Activated T-helper 9 cell treated with anti-CD3 and anti-CD28 coated beads, Interleukin-2, amount 50 U/mL, for 16 hours (primary cell): ENCODE measurements at places on chromosomes 12 and 14.

GRCh38 chr14:77187649-77188012 lies 6.0 kb downstream of the TMEM63C start:
- no peak for DNase-seq

DNA sequence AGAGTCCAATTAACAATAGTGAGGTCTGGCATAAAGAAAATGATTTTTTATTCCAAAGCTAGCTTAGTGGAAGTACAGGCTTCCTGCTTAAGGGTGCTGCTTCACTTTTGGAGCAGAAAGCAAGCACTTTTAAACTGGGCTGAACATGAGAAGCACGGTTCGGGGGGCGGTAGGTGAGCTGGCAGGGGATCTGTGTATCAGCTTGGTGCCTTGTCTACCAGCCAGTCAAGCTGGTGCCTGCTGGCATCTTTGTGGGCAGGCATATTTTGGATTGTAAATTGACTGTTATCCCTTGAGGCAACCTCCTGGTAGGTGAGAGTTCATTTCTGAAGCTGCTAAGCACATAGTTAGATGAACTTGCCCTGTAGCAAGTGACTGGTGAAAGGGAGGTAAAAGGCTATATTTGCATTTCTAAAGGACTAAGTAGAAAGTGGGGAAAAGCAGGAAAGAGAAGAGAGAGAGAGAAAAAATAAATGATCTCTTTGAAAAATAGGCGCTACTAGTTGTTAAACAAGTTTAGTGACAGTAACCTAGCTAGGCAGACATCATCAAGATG lies 121.1 kb upstream of the SYT10 start:
- DNase-seq: no peak

DNA sequence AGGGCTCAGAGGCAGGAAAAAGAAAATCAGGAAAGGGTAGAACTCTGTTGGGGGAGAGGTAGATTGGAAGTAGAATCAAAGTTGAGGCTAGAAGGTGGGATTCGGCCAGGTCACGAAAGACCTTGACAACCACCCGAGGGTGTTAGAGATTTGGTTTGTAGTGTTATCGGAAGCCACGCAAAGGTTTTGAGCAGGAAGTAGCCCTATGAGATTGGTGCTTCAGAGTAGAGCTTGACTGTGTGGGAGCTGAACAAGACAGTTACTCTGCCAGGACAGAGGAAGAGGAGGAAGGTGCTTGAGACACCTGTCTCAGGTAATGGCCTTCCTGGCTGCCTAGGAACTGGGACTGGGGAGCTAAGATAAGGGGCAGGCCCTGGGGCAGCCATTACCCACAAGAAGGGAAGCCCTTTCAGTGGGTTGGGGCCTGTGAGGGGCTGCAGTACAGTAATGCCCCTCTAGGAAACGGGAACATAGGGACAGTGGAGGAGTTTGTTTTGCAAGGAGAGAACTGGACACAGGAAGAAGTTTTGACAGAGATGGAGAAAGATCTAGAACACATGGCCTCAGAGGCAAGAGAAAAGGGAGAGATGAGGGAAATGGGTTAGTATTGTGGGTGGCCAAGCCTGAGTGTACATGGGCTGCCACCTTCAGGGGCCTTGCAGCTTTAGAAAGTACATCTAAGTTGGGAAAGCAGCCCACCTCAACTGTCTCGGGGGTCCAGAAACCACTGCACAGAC lies 73.5 kb downstream of the RIN3 start:
- no peak for DNase-seq

- no peak for DNase-seq
Observed at GRCh38 chr14:52472728-52473127, 79.6 kb downstream of the TXNDC16 start.

DNA sequence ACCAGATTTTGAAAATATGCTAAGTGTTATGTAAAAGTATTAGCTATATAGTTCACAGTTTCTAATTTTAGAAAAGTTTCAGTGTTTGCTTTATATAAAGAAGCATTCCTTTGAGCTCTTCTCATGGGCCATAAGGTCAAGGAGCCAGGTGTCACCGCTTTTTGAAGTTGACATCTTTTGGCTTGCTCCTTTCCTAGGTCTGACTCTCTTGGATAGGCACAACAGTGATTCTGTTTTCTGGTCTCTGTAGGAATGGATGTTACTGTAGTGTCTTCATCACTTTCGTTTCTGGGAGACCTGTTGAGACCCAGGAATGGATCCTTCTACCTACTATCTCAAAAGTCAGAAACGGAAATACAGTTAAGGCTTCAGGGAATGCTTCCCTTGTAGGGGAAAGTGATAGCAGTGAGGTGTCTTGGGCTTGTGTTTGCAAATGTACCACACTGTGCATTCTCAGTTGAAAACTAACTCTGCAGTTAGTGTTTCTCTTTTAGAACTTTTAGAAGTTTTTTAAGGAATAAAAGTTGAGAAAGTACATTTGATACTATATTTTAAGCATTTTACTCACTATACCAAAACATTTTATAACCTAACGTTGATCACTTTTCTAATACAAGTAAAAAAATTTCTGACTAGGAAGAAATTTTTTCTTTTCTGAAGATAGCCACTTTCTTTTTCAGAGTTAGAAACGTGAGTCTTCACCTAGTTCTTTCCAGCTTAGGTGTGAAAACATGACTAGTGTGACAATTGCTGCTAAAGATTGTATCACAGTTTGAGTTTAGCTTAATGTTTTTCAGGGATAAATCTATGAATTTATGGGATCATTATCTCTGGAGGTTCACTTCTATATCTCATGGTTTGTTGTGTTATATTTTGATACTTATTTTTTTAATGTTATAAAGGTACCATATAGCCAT lies 20.8 kb downstream of the VRK1 start:
- no peak for DNase-seq

DNA sequence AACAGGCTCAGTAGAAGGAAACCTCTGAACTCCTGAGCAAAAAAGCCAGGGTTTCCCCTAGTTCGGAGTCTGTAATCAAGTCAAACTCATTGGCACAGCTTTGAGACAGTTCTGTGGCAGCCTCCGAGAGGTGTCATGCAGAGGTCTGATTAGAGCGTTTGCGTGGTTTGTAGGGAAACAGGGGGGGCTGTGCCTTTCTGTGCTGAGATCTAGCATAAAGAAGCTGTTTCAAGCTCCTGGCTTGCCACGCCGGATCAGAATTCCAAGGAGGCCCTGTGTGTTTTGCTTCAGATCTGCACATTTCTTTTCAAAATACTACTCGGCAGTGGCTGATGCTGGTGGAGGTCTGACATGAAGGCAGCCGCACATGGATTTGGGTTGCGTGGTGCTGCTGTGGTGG lies 1.7 kb downstream of the CABP1 start:
- no peak for DNase-seq

DNA sequence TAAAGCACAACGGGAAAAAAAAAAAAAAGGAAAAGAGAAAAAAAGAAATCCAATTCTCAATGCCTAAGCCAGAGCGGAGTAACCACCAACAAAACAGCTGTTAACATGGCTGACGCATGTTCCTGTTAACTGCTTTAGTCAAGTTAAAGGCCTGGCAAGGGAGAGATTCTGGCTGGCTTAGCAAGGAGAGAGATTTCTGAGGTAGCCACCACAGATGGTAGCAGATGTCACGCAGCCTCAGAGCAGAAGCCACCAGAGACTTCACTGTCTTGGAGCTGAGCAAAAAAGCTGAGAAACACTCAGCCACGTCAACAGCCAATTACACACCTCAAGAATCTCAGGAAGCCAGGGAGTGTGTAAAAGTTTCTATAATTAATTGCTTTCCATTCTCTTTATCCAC lies 87.1 kb downstream of the TMCC3 start:
- no peak for DNase-seq

DNA sequence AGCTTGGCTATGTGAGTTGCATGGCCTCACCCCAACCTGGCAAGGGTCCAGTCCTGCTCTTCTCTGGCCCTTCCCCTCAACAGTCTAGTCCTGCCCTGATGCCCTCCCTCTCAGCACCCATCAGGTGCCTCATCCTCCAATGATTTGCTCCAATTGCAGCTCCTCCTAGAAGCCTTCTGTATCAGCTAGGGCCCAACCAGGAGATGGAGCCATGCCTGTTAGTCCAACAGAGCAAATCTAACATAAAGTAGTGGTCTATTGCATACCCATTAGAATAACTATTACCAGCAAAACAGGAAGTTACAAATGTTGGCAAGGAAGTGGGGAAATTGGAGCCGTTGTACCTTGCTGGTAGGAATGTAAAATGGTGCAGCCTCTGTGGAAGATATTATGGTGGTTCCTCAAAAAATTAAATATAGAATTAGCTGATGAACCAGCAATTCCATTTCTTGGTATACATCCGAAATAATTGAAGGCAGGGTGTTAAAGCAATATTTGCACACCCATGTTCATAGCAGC lies 163.5 kb downstream of the VRK1 start:
- DNase-seq: no peak

DNA sequence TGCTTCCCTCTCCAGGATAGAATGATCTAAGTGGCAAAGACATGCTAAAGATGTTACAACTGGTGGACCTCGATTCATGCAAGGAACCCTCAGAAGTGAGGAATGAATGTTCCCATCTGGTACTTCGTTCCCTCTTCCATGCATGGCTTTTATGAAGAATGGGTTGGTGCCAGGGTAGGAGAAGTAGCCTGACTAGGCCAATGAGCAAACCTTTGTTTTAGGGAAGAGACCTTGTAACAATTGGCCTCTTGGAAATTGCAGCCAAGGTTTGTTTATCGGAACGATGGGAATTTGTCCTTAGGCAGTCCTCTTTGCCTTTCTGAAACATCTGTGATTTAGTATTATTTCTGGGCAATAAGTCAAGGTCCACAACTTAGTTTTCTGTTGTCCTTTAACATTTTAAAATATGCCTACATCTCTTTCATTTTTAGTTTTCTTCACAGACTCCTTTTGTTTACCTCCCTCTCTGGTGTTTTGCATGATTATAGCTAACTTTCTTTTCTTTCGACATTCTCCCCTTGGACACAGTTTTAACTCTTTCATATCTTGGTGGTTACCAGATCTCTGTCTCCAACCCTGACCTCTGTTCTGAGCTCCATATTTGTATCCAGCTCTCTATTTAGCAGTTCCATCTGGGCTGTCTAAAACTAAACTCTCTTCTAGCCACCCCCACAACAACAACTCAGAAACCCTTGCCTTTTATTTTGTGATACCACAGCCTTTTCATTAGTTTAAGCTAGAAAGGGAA lies 70.0 kb downstream of the DIP2B start:
- no peak for DNase-seq

DNA sequence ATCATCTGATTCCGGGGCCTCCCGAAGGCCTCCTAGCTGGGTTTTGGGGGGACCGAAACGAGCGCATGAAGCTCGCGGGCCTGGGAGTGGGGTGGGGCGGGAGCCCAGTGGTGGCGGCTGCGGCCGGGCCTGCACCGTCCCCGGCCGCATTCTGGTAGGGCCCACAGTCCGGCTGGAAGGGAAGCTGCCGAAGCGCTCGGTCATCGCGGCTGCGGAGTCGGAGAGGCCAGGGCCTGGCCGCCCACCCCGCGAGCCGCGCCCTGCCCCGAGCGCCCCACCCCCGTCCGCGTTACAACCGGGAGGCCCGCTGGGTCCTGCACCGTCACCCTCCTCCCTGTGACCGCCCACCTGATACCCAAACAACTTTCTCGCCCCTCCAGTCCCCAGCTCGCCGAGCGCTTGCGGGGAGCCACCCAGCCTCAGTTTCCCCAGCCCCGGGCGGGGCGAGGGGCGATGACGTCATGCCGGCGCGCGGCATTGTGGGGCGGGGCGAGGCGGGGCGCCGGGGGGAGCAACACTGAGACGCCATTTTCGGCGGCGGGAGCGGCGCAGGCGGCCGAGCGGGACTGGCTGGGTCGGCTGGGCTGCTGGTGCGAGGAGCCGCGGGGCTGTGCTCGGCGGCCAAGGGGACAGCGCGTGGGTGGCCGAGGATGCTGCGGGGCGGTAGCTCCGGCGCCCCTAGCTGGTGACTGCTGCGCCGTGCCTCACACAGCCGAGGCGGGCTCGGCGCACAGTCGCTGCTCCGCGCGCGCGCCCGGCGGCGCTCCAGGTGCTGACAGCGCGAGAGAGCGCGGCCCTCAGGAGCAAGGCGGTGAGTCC lies at the start of gene KLC1:
Gene KLC1, plus strand, starts transcription at position 528 of the 819 bp plus-strand sequence. CDS start 25,354 bp downstream, outside the sequence.
- peak; percentile 77 for DNase-seq
